ENCODE measurements at places on chromosomes 6 and 20.
A peak's percentile ranks its signal among the peaks of the same experiment; 100 is the strongest.

DNA sequence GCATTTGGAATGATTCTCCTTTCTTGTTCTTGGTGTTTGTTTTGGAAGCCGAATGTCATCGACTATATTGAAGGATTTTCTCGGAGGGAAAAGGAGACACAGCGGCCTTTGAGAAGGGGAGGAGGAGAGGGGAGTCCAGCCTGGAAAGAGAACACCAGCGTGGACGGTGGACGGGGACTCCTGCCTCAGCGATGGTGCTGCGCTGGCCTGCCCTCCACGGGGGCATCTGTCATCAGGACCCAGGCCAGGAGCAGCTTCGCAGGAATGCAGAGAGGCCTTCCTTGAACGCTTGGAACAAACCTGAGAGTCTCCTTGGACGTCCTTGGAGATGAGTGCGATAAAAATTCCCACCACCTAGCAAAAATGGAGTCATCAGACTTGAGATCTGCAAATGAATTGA is 8.3 kb upstream of the C6orf118 start:
- DNase-seq: no peak

DNA sequence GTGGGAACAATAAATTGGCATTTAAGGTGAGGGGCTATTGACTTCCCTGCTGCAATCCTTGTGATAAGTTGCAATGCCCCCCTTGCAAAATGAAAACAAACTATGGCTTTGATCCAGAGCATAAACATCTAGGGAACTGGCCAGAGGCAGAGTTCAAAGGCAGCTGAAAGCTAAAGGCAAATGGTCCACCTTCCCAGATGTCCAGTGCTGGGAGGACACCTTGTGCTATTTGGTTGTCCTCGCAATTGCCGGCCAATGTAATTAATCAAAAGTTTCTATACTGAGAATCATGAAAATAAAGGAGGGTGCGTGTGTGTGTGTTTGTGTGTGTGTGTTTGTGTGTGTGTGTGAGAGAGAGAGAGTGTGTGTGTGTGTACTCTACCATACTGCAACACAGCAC is 337.4 kb downstream of the CBLN4 start:
- no peak for DNase-seq

DNA sequence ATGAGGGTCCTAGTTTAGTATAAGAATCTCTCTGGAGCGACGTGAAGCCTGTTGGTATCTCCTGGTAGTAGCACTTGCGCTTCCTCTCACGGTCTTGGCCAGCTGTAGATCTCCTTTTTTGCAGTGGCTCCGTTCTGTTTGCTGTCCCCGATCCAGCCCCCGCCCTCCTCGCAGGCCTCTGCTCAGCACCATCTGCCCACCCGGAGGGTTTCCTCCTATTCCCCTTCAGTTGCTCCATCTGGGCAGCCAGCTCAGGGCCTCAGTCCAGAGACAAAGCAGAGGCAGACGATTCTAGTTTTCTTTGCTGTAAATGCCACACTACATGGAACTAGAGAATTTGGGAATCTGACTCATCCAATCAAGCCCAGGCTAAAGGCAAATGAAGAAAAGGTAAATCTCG is 126.6 kb downstream of the TIAM2 start:
- peak; percentile 33 for DNase-seq

GRCh38 chr6:135269481-135269891 is 88.4 kb downstream of the MYB start:
- no peak for DNase-seq

- no peak for DNase-seq
Observed at GRCh38 chr20:58458342-58459057, 56.7 kb downstream of the APCDD1L start.

- DNase-seq: no peak
Observed at GRCh38 chr6:67467341-67467740, 1167.7 kb upstream of the ADGRB3 start.

DNA sequence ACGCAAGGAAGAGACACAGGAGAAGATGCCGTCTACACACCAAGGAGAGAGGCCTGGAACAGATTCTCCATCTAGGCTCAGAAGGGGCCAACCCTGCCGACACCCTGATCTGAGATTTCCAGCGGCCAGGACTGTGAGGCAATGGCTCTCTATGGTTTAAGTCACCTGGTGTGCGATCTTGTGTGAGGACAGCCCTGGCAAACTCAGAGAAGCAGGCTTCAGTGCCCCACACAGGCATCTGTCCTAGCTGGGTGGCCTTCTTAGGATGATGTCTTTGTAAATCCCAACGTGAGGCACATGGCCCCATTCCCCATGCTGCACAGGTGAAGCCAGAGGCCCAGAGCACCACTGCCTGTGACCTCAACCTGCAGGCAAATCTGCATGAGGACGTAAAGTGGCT is 87.6 kb upstream of the FRMD1 start:
- DNase-seq: no peak

- DNase-seq: no peak
Observed at GRCh38 chr20:59075934-59076508, 33.4 kb upstream of the PRELID3B start.

DNA sequence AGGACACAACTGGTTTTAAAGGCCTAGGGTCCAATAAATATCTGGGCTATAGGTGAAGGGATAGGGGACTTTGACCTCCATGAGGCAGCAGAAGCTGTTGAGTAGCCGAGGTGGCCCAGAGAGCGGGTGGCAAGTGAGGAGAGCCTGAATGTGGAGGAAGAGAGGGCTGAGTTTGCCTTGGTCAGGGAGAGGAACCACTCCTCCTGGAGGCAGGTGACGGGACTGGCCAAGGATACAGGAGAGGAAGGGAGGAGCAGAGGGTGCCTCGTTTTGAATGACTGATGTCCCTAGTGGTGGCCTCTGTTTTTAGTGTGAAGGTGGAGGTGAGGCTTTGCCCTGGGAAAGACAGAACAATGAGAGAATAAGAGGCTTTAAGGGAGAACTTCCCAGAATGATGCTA is 19.1 kb upstream of the AAR2 start:
- no peak for DNase-seq

GRCh38 chr6:127972815-127973214 is 72.0 kb upstream of the THEMIS start:
- DNase-seq: no peak

- peak; percentile 50 for DNase-seq
Observed at GRCh38 chr20:11755071-11755841, 162.4 kb upstream of the BTBD3 start.

- DNase-seq: no peak
Observed at GRCh38 chr6:73802366-73802765, 106.4 kb downstream of the CD109 start.

- DNase-seq: peak; percentile 65
Observed at GRCh38 chr6:1841136-1841535, 231.4 kb downstream of the FOXC1 start.

DNA sequence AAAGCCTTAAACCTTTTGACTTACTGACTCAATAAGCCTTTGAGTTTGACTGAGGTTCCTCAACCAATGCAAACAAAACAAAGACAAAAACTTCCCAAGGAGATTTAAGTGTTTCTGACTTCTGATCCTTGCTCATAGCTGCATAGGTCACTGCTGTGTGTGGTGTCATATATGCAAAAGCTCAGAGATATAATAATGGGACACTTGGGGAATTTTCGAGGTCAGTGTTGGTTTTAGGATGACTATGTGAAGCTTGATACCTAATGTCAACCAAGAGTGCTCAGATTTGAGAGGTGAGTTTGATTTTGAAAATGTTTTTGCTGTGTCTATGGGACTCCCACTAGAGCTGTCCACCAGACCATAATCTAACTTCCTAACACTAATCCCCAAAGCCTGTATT is 26.2 kb downstream of the ZKSCAN8 start:
- DNase-seq: no peak

DNA sequence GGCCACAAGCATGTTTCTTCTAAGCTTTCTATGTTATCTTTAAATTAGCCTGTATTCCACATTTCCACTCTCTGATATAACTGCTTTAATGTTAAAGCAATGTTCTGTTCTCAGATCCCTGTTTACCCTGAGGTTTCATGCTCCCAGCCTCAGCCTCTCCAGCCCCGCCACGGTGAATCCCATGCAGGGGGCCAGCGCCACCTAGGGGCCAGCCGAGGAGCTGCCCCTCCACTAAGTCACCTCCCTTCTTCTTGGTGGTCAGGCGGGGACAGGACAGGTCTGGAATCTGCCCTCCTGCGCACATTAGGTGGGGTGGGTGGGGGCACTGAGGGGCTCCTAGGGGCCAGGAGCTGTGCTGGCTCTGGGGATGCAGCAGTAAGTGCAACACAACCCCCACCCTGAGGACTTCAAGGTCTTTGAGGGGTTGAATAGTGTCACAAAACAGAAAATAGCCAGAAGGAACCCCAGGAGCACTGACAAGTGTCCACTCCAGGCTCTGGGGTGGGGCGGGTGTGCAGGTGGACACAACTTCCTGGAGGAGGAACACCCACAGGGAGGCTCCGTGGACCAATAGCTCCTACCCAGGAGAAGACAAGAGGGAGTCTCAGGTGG is 61.6 kb downstream of the RAB44 start:
- DNase-seq: peak; percentile 80

GRCh38 chr6:42454428-42454791 is 2.7 kb upstream of the TRERF1 start:
- DNase-seq: peak; percentile 61

DNA sequence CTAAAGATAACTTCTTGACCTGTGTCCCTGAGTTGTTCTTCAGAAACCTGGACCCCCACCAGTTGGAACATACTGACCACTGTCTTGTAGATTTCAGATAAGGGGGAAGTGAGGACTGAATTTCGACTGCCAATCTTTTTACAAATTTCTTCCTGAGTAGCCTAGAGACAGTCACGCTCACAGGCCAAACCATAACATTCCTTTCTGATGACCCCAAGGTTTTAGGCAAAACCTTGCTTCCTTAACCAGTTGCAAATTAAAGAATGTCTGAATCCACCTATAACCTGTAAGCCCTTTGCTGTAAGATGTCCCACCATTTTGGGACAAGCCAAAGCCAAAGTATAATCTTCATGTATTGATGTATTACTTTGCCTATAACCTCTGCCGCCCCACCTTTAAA is 306.9 kb downstream of the LRFN2 start:
- no peak for DNase-seq

- DNase-seq: peak; percentile 87
Observed at GRCh38 chr6:3421791-3422434, 34.9 kb downstream of the SLC22A23 start.

GRCh38 chr20:48614593-48615274 is 213.1 kb downstream of the PREX1 start:
- DNase-seq: no peak

DNA sequence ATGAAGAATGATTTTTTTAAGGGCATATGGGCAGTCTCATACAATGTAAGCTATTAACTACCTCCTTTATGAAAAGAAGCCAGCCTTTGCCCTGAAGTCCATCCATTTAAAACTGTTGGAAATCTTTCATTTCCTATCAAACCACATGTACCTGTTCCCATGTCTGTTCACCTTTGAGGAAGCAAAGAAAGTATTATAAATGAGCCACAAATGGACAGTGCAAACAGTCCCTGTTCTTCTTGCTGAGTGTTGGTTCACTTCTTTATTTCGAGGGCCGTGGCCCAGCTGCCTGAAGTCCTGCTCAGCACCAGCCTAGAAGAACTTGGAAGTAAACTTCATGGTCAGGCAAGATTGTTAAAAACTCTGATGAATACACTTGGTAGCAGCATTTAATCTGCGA is 112.4 kb downstream of the TMEM242 start:
- DNase-seq: no peak

DNA sequence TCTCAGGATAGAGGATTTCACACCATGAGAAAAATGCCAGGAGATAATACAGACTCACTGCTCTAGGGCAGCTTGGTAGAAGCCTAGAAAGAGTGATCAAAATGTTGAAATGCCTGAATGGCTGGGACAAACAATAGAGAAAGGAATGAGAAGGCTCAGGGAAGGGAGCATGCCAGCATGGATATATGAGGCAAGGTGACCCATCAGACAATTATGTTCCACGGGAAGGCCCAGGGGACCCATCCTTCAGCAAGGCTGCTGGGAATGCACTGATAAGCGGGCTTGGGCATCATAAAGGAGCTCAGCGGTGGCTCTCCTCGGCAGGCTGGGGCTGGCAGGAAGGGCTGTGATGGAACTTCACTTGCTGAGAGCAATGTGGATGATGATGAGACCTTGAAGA is 12.2 kb downstream of the HEBP2 start:
- peak; percentile 14 for DNase-seq

GRCh38 chr6:156691018-156691417 is 86.2 kb upstream of the ARID1B start:
- DNase-seq: no peak

DNA sequence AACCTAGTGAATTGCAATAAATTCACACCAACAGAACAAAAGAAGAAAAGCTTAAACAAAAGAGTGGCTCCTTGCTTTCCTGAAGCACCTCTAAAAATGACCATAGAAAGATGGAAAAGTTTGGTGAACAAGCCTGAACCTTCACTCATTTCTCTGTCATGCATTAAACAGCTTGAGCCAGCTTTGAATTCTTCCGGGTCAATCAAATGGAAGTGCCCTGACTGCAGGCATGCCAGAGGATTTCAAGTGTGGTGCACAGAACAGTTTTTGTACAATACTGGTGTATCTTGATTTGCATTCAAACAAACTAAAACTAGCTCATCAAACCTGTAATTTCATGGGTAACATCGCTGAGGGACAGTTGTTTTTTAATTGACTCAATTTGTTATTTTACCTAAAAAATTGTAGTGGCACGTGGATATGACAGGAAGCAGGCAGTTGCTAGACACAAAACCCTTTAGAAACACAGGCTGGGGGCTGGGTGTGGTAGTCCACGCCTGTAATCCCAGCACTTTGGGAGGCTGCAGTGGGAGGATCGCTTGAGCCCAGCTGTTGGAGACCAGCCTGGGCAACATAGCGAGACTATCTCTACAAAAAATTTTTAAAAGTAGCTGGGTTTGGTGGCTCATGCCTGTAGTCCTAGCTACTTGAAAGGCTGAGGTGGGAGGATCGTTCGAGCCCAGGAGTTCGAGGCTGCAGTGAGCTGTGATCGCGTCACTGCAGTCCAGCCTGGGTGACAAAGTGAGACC is 9.1 kb downstream of the CASS4 start:
- no peak for DNase-seq

DNA sequence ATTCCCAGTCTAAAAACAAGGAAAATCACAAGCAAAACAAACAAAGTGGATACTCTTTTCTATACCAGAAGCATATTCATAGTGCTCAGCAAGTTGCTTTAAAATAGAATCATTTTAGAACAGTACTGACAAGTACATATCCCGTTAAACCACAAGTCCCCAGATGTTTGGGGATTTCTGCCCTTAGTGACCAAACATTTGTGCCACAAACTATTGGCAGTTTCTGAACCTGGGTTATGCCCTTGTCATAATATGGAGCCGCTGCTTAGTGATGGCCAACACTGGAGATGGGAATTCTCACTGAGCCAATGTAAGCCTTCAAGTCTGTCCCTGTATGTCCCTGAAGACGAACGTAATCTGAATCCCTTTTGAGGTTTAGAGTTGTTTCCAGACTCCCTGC is 436.7 kb upstream of the JAG1 start:
- DNase-seq: no peak

- peak; percentile 93 for DNase-seq
Observed at GRCh38 chr6:27091661-27092315, 155.7 kb upstream of the PRSS16 start.
